ENCODE measurements at places on chromosomes 1 and 21. TPM values are rescaled to one million over a fixed set of nuclear protein-coding genes. Genes with fewer than 3 reads are reported as not detected.
A peak's percentile ranks its signal among the peaks of the same experiment; 100 is the strongest.

GRCh38 chr1:70143048-70143659 lies 62.2 kb downstream of the LRRC40 start:
- H3K4me3 ChIP-seq = no peak overlapping the region
- peaks cover 25% of the 10 kb centered on the region for H3K36me3 ChIP-seq
- DNase-seq = no peak

DNA sequence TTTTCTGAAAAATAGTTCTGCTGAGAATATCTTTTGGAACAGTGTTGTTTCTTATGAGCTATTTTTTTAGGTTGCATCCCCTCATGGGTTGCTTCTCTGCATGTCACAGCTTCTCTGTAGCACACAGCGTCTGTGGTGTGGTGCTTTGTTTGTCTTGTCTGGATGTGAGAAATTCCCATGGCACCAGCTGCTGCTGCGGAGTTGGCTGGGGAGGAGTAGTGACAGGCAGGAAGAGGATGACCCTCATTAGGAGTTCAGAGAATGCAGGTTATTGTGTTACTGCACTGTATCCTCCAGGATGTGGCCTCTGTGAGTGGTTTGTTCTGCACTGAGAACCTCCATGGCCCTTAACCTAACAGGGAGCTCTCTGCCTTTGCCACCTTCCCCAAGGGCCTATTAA lies 64.8 kb downstream of the TSEN15 start:
- no peaks in the 10 kb centered on the region for H3K4me1 ChIP-seq
- peak; percentile 53 for DNase-seq
- H3K27me3 ChIP-seq = no peaks in the 10 kb centered on the region
- no peak overlapping the region for H3K4me3 ChIP-seq
- H3K36me3 ChIP-seq = no peaks in the 10 kb centered on the region

The ACTN2 gene
- total RNA-seq = 7.5 TPM

The GPA33 gene
- not detected for total RNA-seq

DNA sequence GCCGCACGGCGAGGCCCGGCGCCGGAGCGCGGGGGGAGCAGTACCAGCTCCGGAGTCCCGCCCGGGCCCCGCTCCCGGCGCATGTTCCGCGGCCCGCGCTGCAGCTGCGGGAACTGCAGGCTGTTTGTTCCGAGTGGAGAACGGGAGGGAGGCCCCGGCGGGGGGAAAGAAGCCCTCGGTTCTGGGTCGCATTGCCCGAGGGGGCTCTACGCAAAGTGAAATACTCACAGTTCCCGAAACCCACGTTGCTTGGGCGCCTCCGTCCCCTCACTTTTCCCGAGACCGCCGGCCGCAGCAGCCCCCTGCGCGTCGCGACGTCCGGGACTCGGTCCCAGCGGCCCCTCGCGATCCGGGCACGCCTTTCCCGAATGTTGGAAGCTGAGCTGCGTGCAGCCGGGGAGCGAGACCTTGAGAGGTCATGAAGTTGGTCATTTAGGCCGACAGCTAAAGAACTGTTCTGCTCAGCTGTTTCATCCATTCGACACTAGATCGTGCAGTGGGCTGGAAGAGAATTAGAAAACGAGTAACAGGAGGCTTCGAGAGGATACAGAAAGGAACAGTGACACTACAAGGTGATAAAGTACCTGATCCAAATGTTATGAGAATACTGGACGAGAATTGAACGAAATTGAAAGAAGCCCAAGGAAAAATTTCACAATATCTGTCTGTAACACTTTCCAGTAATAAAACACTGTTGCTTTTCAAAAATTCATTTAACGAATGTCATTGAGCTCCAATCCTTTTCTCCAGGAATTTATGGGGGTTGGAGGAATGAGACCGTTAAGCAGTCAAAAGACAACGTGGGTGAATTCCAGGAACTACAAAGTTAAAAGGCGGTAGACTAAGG lies 657 bp upstream of the LIN9 start:
- DNase-seq = no peak
- peak overlapping the region; percentile 75 for H3K27ac ChIP-seq

DNA sequence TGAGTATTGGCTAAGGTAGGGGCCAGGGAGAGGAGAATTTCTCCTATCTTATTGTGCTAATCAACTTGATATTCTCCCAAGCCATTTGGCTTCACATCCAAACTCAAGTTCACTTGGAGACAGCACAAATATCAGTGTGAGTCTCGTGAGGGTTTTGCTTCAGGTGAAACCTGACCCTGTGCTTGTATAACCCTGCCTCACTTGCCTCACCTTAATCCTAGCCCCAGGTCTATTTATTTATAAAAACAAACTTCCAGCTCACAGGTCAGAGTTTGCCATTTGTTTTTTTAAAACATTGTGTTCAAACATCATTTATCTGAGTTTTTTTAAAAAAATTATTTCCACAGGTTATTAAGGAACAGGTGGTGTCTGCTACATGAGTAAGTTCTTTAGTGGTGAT lies 19.9 kb downstream of the HAO2 start:
- H3K36me3 ChIP-seq = no peaks in the 10 kb centered on the region
- no peak overlapping the region for H3K27ac ChIP-seq
- no peak for DNase-seq

GRCh38 chr1:48227165-48228013 lies 4.9 kb downstream of the SLC5A9 start:
- no peaks in the 10 kb centered on the region for H3K27me3 ChIP-seq
- no peak overlapping the region for H3K27ac ChIP-seq
- no peaks in the 10 kb centered on the region for H3K36me3 ChIP-seq
- peaks cover 11% of the 10 kb centered on the region for H3K4me1 ChIP-seq
- DNase-seq = no peak
- no peak overlapping the region for H3K4me3 ChIP-seq

DNA sequence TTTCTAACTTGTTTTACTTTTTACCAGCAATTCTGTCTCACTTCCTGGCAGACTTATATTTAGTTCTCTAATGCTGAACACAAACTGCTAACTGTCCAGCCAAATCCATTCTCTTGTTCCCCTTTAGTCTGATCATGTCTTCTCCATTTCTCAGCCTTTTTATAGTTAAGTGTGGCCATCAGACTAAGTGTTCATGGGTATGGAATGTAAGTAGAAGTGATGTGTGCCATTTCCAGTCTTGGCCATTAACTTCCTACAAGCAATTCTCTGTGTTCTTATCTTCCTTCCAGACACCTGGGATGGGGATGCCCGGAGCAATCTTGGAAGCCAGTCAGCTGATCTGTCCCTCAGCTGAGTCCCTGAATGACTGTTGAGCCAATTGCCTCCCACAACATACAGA lies 165.8 kb downstream of the ST6GALNAC3 start:
- no peak for DNase-seq
- no peaks in the 10 kb centered on the region for H3K4me1 ChIP-seq
- no peaks in the 10 kb centered on the region for H3K36me3 ChIP-seq
- H3K27me3 ChIP-seq = no peaks in the 10 kb centered on the region

The OR2L13 gene
- not detected for total RNA-seq

The BARHL2 gene
- total RNA-seq = not detected

GRCh38 chr1:211939876-211940468 lies 95.4 kb downstream of the INTS7 start:
- no peaks in the 10 kb centered on the region for H3K4me1 ChIP-seq
- DNase-seq = no peak
- H3K36me3 ChIP-seq = no peaks in the 10 kb centered on the region
- no peak overlapping the region for H3K27ac ChIP-seq
- no peak overlapping the region for H3K4me3 ChIP-seq

DNA sequence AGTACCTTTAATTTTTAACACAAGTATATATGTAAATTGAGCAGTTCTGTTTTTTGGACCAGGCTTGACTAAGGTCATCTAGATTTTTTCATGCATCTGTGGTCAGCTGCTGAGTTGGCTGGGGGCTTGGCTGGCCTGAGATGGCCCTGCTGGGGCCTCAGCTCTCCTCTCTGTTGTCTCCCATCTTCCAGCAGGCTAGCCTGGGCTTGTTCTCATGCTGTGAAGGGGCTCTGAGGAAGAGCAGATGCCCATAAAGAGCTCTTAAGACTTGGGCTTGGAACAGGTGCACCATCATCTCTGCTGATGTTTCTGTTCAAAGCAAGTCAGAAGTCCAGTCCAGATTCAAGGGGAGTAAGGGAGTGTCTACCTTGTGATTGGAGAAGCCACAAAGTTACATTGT lies 51.2 kb upstream of the TNR start:
- H3K27me3 ChIP-seq = no peaks in the 10 kb centered on the region
- no peaks in the 10 kb centered on the region for H3K4me1 ChIP-seq
- no peaks in the 10 kb centered on the region for H3K36me3 ChIP-seq
- H3K27ac ChIP-seq = no peak overlapping the region
- H3K4me3 ChIP-seq = no peak overlapping the region
- no peak for DNase-seq

DNA sequence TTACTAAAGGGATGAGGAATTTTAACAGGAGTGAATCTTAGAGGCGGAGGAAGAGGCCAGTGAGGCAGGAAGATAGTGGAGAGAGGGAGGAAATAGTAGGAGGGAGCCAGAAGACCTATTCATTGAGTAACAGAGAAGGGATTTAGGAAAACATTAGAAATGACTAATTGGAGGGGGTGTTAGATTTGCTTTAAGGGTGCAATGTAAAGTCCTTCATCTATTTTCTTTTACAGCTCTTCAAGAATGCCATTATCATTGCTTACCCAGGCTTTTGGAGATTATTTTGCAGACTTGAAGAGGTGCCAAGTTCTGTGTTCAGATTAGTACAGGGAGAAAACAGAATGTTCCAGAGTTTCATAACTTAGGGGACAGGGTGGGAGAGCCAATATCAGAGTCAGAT lies 33.8 kb downstream of the OR10J1 start:
- H3K4me3 ChIP-seq = no peak overlapping the region
- no peak for DNase-seq
- no peaks in the 10 kb centered on the region for H3K36me3 ChIP-seq

The SPATA21 gene
- total RNA-seq = not detected

GRCh38 chr1:64845831-64846425 lies 101.1 kb downstream of the RAVER2 start:
- H3K27me3 ChIP-seq = no peaks in the 10 kb centered on the region
- no peak overlapping the region for H3K27ac ChIP-seq
- no peak overlapping the region for H3K4me3 ChIP-seq
- peaks cover 6% of the 10 kb centered on the region for H3K4me1 ChIP-seq
- DNase-seq = no peak

- H3K4me3 ChIP-seq = no peak overlapping the region
- no peak for DNase-seq
- H3K27me3 ChIP-seq = no peaks in the 10 kb centered on the region
- no peak overlapping the region for H3K27ac ChIP-seq
- H3K36me3 ChIP-seq = no peaks in the 10 kb centered on the region
- no peaks in the 10 kb centered on the region for H3K4me1 ChIP-seq
These were observed 18.9 kb upstream of the FAM131C start for GRCh38 chr1:16092097-16092922.

The ESPN gene
- 0.33 TPM for total RNA-seq

The CD52 gene
- total RNA-seq = 3.8 TPM

The OPRD1 gene
- total RNA-seq = 0.17 TPM

GRCh38 chr1:59292562-59292961 lies 4.3 kb upstream of the FGGY start:
- no peak overlapping the region for H3K4me3 ChIP-seq
- H3K4me1 ChIP-seq = peaks cover 13% of the 10 kb centered on the region
- no peak for DNase-seq
- H3K36me3 ChIP-seq = no peaks in the 10 kb centered on the region

DNA sequence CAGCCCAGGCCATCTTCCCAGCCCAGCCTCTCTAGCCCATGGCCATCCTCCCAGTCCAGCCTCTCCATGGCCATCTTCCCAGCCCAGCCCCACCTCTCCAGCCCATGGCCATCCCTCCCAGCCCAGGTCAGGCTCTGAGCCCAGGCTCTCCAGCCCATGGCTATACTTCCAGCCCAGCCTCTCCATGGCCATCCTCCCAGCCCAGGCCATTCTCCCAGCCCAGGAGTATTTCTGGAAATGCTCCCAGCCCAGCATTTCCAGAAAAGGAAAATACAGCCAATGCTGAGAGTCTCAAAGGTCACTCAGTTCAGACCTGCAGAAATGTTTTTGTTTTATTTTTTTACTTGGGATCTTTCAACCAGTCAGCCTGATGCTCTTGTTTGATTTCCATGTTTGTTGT lies 70.0 kb upstream of the ZNF281 start:
- H3K27me3 ChIP-seq = peaks cover 14% of the 10 kb centered on the region
- no peak for DNase-seq
- no peak overlapping the region for H3K27ac ChIP-seq
- no peaks in the 10 kb centered on the region for H3K36me3 ChIP-seq
- H3K4me1 ChIP-seq = no peaks in the 10 kb centered on the region

DNA sequence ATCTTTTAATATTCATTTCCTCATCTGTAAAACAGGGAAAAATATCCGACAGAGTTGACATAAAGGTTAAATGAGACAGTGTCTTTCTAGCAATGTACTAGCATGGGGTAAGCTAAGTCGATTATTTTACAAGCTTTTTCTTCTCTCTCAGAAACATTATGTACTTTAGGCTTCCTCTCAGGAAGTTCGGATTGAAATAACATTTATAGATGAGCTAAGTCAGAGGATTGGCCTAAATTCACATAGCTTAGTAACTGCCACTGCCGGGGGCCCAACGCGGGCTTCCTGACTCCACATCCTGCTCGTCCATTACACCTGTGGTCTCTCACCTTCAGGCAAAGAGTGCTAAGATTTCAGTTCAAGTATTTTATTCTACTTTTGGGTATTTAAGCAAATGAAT lies 462.3 kb upstream of the NFIA start:
- H3K27me3 ChIP-seq = no peaks in the 10 kb centered on the region
- H3K4me3 ChIP-seq = no peak overlapping the region
- no peak overlapping the region for H3K27ac ChIP-seq
- no peaks in the 10 kb centered on the region for H3K36me3 ChIP-seq

The GNG4 gene
- 0.80 TPM for total RNA-seq

DNA sequence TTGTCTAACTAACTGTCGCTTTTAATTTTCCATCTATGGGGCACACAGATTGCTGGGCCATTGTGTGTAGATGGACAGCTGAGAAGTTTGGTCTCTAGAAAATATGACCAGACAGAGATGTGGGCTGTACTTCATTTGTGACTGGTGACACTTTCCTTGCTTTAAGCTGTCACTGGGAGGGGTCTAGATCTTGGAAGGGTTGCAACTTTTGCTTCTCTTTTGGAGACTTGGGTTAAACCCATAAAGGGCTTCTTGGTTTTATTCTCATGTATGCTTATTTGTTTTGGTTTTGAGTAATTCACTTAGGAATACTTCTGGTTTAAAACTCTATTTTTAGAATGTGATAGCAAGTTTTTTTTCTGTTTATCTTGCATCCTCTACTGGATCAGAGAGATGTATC lies 80.2 kb downstream of the ETS2 start:
- no peaks in the 10 kb centered on the region for H3K36me3 ChIP-seq
- no peak overlapping the region for H3K27ac ChIP-seq
- peaks cover 14% of the 10 kb centered on the region for H3K4me1 ChIP-seq
- no peaks in the 10 kb centered on the region for H3K27me3 ChIP-seq
- no peak for DNase-seq

DNA sequence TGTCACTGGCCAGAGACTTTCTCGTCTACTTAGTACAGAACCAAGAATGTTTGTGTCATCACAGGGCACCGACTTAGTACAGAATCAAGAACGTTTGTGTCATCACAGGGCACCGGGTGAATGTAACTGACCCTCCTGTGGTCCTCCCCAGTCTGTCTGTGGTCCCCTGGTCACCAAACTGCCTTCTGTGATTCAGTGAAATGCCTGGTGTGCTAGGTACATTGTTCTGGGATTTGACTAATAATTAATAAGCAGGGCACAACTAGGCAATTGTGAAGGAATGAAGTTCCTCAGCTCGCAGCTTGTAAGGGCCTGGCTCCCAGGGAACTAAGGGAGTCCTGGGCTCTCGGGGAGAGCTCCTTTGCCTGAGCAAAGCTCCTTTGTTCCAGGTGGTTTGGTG lies 7.2 kb downstream of the MECR start:
- DNase-seq = no peak

- no peak for DNase-seq
- peaks cover 72% of the 10 kb centered on the region for H3K4me1 ChIP-seq
- H3K27me3 ChIP-seq = no peaks in the 10 kb centered on the region
- H3K36me3 ChIP-seq = peaks cover 4% of the 10 kb centered on the region
These were observed 80.8 kb downstream of the DYRK1A start for GRCh38 chr21:37447288-37447936.

Measured in esophagus muscularis mucosa (tissue), 4 donors.